Activated naive CD4-positive, alpha-beta T cell treated with anti-CD3 and anti-CD28 coated beads, Interleukin-2, amount 10 ng/mL, durations not matched to agents 7 days and 5 days (primary cell): ENCODE measurements at places on chromosomes 5 and 9.

DNA sequence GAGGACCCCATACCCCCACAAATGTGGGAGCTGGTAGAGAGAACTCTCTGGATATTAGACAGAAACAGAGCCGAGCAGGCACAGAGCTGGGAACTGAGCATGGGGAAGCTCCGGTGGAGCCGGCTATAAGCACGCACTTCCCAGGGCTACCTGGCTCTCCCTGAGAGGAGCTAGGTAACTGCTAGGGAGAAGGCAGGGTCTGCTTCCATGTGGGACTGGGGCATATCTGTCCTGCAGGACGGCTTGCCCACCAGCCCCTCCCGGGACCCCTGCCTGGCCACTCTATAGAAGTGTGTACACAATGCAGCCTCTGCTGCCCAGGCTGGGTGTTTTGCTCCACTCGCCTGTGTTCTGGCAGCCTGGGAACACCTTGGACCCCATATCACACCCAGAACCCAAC lies 1537.0 kb upstream of the CDH9 start:
- DNase-seq = no peak

GRCh38 chr5:131419877-131420276 lies 156.0 kb downstream of the CDC42SE2 start:
- no peak for DNase-seq

DNA sequence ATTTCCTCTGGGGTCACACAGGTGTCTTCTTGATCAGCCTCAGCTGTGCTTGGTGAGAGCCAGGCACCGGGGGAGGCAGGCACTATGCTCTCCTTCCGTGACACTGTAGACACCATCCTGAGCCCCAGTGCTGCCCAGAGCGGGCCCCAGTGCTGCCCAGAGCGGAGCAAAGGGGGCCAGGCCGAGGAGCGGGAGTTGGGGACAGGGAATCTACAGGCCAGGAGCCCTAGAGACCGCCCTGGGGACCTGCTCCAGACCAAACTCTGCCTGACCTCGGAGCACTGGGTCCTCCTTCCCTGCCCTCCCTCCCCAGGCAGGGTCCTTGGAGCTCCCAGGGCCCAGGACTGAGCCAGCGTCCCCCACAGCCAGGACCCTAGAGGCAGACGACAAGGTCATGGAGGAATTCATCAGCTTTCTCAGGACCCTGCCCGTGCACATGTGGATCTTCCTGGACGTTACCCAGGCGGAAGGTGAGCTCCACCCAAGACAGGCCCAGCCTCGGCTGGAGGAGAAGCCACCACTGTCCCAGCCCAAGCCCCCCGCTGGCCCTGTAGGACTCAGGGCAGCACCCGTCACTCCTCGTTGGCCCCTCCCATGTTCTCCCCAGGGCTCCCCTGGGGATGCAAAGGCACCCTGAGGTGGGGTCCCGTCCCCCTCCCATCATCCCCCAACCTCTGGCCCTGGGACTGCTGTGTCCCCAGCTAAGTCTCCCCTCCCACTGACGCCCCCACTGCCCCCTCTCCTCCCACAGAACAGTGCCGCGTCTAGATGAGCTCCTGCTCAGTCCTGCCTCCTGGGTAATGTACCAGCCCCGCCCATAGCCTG lies 30.2 kb downstream of the PAEP start:
- DNase-seq = peak; percentile 10

- DNase-seq = no peak
Observed at GRCh38 chr5:136036293-136036911, 7.6 kb downstream of the TGFBI start.

DNA sequence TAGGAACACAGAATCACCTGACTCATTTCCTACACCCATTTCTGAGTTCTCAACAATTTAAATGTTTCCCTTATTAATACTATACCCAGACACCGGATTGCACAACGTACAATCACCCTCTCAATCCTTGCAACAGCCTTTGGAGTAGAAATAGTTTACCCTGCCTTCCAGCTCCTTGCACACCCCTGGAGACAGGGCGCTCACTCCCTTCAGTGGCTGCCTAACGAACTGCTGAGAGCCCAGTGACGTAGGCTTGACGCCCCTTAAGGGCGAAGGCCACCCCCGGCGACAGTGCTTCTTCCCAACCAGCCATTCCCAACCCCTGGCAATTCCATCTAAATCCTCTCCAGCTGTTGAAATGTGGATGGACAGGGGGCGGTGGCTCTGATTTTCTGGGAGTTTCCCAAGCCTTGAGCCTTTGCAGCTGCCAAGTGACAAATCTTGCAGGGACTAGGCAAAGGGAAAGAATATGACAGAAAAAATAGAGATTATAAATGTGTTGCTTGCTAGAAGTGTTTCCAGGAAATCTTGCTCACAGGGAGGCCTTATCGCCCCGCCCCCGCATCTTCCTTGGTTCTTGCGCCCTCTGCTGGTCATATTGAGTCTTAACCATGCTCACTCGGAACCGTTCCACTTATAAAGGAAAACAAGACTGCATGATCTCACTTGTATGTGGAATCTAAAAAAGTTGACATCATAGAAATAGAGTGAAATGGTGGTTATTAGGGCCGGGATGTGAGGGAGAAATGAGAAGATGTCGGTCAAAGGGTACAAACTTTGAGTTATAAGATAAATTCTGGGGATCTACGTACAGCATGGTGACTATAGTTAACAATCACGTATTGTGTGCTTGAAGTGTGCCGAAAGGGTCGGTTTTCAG lies 7.6 kb upstream of the BARX1 start:
- peak; percentile 85 for DNase-seq

- DNase-seq = no peak
Observed at GRCh38 chr9:32603914-32604852, 31.2 kb upstream of the NDUFB6 start.

DNA sequence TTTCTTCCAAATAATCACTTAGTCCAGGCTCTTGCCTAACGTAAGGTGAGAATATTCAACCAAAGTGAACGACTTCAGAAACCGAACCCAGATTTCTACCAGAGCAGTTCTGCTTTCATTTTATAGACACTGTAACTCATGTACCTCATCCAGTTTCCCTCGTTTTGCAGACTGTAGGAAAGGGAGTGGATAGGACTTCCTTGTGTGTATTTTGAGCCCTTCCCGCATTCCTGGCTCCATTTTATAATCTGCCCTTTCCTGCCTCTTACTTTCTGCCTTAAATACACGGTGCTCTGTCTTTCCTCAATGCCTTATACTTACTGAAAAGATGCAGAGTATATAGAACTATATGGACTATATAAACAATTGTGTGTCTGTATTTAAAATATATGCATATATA lies 20.8 kb downstream of the MINAR2 start:
- no peak for DNase-seq

DNA sequence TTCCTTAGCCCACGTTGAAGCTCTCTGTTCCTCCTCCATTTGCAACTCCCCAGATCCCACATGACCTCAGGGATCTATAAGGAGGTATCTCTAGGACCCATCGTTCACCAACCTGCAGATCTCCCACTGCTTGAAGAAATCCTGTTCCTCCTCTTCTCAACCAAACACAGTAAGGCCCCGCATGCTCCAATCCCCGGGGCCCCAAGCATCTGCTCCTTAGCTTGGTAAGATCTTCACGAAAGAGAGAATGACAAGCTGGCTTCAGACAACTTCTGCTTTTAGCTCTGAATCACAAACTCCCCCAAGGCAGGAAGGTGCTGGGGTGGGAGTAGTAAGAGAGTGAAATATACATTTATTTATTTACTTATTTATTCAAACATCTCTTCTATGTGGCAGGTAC lies 33.0 kb upstream of the ARHGAP26 start:
- DNase-seq = no peak

DNA sequence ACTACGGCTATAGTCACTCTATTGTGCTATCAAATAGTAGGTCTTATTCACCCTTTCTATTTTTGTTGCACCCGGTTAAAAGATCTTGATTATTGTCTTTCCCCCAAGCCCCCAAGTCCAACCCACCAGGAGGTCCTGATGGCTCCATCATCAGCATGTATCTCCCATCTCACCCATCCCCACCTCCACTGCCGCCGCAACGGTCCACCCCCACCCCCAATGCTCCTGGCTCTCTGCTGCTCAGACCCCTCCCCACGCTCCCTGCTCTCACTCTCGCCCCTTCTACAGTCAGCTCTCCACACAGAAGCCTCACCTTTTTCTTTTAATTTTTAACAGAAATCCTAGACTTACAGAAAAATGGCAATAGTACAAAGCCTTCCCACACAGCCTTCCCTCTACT lies 51.5 kb upstream of the SH3PXD2B start:
- no peak for DNase-seq

- DNase-seq = no peak
Observed at GRCh38 chr5:34719029-34719428, 62.9 kb downstream of the RAI14 start.

DNA sequence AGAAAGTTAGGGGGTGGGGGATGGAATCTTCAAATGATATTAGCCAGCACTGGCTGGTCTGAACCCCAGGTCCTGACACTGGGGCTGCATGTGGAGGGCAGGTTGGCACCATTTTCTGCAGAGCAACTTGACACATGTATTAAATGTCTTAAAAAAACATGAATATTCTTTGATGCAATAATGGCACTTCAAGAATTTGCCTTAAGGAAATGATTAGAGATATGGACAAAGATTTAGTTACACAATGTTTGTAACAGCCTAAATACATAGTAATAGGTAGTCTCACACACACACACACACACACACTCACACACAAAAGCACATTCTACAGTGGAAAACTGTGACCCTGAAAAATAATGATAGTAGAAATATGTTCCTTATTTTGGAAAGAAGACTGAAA lies 3.6 kb downstream of the SVEP1 start:
- no peak for DNase-seq

DNA sequence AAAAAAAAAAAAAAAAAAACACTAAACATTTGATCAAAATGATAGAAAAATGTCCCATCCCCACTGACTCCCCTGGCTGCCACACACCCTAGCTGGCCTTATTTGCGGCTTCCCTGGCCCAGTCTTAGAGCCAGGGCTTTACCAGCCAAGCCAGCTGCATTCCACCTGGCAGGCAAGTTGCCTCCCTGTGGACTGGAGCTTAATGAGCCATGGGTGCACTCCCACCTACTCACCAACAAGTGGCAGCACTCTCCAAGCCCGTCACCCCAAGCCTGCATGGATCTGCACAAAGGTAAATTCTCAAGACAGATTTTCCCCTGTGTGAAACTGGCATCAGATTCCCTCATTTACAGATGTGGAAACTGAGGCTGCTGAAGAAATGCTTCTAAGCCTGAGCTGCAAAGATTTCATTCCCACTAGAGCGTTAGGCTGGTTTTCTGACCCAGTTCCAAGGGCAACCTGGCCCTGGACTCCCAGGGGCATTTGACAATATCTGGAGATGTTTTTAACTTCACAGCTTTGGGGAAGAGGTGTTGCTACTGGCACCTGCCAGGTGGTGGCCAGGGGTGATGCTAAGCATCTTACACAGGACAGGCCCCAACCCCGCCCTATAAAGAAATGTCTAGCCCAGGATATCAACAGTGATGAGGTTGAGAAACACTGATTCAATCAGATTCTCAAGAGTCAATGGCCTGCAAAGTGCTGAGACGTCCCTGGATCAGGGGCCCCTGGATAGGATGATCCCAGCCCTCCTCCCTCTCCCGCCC lies 21.9 kb upstream of the VDAC1 start:
- DNase-seq = peak; percentile 73

- DNase-seq = no peak
Observed at GRCh38 chr9:111297066-111297824, 32.8 kb downstream of the OR2K2 start.
